Glutamatergic neuron (in vitro differentiated cells): ENCODE measurements at places on chromosomes 5 and 9.

DNA sequence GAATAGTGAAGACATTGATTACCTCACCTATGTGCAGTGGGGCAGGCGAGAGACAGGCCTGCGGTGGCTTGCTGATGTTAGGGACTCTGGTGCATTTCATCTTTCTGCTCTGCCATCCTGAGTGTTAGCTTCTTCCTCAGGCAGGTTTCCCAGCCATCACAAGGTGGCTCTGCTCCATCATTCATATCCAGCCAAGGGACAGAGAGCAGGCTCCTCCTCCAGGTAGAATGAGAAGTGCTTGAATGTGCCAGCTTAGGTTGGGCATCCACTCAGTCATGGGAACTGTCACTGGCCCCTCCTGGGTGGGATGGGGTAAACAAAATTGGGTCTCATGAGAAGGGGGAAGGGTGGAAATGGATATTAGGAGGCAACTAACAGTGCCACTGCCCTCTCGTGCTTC lies 24.8 kb downstream of the GPR107 start:
- no peak for DNase-seq

DNA sequence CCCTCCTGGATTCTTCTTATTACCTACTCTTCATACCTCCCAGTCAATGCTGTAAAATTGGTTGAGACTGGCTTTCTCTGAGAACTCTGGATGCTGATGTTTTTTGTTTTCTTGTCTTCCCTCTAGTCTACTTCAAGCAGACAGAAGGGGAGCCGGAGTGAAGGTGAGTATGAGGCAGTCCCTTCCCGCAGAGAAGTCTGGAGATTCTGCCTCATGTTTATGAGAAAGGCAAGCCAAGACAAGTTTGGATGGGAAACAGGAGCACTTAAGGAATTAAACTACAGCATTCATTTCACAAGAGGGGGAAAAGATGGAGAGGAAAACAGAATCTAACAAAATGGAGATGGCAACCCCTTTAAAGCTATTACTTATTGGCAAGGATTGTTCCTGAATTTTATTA lies 246.1 kb downstream of the TRIM32 start:
- DNase-seq: no peak

- no peak for DNase-seq
Observed at GRCh38 chr5:116360008-116360853, 214.4 kb downstream of the SEMA6A start.

DNA sequence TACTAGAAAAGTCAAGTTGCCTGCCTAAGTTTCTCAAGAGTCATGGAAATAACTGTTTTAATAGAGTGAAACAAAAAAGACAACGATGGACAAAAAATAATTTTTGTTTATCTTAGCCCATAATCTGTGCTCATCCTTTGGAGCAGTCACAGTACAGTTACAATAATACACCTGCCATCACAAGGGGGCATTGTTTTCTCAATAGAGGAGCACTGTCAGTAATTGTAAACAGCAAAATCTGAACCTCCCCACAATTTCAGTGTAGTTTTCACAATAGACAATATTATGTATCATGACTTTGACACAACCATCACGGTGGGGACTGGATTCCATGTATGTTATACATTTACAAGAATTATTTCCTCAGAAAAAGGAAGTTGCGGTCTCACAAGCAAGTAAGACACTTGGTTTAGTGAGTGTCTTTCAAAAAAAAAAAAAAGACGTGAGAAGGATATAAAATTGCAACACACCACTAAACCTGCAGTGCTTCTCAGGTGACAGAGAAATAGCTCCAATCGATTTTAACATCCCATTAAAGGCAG lies 586.3 kb downstream of the PTPRD start:
- DNase-seq: no peak

- DNase-seq: no peak
Observed at GRCh38 chr9:4397917-4398316, 92.4 kb upstream of the SLC1A1 start.

DNA sequence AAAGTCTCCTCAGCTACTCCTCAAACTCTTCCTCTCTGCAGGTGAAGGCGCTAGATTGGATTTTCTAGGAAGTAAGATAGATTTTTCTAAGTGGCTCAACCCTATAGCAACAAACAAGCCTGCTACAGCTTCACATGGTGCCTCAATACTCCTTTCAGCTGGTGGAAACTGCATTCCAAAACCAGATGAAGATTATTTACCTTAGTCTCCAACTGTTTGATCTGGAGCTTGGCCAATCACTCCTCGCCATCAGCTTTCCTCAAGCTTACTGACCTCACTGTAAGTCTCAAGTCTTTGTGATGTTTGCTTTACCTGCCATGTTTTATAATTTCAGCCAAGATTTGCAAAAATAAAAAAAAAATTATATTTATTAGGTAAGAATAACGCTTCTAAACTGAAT lies 622.4 kb downstream of the CHSY3 start:
- no peak for DNase-seq

- DNase-seq: no peak
Observed at GRCh38 chr9:122386311-122386872, 15.6 kb downstream of the PTGS1 start.

GRCh38 chr5:1673042-1673677 lies 126.5 kb downstream of the MRPL36 start:
- DNase-seq: no peak
